ENCODE measurements at places on chromosomes 16 and 17.

- no peak for DNase-seq
These were observed 370.8 kb upstream of the ZFHX3 start for GRCh38 chr16:73418691-73419090.

DNA sequence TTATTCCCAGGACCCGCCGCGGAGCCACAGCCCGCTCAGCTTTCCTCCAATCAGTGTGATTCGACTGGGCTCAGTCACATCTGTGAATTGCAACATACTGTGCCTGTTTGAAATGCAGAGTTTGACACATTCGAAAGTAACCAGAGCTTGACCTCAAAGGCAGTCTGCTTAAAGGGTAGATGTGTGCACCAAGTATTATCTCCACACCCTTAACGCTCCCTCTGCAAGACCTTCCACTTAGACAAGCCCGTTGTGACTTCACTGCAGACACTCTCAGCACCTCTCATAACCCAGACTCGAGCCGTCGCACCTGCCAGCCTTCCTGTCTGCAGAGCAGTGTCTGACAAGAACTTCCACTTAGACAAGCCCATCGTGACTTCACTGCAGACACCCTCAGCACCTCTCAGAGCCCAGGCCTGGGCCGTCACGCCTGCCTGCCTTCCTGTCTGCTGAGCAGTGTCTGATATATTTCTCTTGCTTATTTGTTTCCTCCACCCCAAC is 3.7 kb downstream of the KLHDC4 start:
- no peak for DNase-seq

DNA sequence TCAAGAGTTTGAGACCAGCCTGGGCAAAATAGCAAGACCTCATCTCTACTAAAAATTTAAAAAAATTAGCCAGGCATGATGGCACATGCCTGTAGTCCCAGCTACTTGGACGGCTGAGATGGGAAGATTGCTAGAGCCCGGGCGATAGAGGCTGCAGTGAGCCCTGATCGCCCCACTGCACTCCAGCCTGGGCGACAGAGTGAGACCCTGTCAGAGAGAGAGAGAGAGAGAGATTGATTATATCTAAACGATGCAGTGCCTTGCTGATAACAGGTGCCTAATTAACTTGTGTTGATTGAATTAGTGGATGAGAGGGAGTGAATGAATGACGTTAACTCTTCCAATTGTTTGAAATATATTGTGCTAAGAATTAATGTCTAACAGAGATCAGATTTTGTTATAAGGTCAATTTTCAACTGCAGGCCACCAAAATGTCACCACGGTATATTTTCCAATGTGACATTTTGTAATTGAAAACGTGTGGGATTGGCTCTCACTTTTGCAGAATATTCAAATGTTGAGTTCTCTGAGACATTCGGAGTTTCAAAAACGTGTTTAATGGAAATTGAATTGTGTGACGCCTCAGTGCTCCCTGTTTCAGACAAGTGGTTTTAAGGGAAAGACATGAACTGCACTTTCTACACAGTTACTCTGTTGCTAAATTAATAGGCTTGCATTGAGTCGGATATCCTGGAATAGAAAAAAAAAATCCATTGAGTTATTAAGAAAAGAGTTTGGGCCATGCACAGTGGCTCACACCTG is 53.6 kb downstream of the ABAT start:
- no peak for DNase-seq

DNA sequence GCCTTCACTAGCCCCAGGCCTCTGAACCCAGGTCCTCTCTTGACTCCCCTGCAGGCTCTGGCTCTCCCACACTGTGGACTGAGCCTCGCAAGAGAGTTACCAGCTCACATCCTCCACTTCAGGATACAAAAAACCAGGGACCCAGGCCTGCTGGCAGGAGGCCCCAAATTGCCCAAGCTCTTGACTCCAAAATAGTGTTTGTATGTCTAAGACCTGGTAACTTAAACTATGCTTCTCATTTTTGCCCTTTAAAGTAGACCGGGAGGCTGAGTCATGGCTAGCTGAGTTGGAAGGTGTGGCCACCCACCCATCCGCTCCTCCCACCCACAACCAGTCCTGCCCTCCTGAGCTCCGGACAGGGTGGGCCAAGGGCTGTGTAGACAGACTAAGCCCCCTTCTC is 250.0 kb downstream of the SOX9 start:
- no peak for DNase-seq

GRCh38 chr16:89106533-89107202 is 13.0 kb downstream of the ACSF3 start:
- DNase-seq: no peak

DNA sequence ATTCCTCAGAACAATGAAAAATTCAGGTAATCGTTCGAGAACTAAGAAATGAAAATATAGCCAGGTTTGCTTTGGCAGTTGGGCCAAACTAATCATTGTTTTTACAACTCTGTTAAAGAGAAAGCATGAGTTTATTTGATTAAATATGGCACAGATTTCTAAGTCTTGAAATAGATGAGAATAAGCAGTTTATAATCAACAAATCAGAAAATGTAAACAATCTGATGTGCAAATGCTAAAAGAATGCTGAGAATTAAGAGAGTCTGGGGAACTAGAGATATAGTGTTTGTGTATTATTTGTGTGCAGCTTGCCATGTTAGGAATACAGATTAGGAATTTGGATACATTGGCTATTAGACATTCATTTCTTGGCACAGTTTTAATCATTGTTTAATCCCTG is 212.5 kb downstream of the TANC2 start:
- DNase-seq: no peak

DNA sequence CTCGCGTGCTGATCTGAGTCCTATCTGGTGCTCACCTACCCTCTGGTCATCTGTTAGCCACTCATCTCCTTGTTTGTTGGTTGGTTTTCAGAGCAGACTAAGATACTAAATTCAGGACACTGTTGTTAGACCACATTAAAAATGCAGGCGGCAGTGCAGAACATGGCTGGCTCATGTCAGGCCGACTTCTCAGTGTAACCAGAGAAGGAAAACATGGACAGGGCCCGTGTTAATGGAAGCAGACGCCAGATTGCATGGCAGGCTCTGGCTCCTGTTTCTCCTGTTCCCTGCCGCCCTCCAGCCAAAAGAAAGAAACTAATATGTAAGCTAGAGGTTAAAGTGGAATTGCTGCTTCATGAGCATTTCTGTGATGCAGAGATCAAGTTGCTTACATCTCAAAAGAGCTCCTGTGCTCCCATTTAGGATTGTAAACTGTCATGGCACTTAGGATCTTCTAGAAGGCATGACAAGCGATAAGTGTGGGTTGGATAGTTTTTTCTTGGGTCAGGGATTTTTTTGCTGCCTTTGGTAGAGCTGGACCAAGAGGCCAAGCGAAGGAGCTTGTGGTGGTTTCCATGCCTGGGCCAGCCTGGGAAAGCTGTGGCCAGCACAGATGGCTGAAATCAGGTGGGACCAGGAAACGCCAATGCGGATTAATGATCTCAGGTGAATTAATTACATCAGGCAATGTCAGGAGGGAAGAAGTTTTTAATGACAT is 56.1 kb downstream of the YPEL2 start:
- no peak for DNase-seq

- DNase-seq: no peak
These were observed 30.0 kb downstream of the AXIN2 start for GRCh38 chr17:65531256-65532100.

- DNase-seq: no peak
These were observed 61.0 kb downstream of the TNRC6C start for GRCh38 chr17:78019367-78019975.

GRCh38 chr17:64185101-64185500 is 55.2 kb upstream of the ERN1 start:
- no peak for DNase-seq

DNA sequence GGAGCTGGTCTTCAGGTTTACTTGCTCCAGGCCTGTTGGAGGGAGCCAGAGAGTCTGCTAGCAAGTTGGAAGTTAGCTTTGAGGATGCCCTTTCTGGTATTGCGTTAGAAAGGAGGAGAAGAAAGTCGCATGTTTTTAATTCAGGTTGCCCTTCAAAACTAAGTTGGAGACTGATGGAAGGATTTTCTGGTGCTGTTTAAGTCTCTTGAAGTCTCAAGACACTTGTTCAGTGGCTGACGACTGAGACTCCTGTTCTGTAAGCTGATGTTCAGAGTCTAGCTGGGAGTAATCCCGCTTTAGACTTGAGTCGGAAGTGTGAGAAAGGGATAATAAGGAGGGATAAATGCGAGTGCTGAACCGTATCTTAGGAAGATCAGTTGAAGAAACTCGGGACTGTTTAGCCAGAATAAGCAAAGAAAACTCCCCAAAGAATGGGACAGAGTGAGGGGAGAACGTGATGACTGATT is 740 bp downstream of the AATF start:
- DNase-seq: no peak

- no peak for DNase-seq
These were observed 5.3 kb downstream of the CNP start for GRCh38 chr17:41971721-41972523.

DNA sequence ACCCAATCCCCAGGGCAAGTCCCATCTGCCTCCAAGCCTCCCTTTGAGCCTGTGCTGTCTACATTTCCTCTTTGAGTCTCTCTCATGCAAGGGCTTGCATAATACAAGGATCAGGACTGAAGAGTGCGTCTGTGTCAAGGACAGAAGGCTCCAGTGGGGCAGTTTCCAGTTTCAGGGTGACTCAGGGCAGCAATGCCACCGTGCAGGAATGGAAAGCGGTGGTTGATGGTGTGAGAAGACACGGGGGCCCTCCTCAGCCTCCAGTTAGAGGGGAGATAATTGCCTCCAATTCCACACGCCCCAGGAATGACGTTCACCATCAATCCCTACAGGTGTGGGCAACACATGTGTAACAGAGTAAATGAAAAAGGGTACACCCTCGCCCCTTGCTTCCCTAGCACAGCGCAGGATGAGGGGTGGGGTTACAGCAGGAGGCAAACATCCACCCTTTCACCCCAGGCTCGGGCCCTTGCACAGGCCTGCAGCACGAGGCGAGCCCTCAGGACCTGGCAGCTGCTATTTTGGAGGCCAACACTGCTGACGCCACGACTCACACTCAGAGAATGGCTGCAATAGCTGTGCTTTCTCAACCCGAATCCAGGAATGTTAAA is 24.8 kb upstream of the SLC25A19 start:
- no peak for DNase-seq
